NAMALWA (cell line): ENCODE measurements at places on chromosomes 5 and 9.

DNA sequence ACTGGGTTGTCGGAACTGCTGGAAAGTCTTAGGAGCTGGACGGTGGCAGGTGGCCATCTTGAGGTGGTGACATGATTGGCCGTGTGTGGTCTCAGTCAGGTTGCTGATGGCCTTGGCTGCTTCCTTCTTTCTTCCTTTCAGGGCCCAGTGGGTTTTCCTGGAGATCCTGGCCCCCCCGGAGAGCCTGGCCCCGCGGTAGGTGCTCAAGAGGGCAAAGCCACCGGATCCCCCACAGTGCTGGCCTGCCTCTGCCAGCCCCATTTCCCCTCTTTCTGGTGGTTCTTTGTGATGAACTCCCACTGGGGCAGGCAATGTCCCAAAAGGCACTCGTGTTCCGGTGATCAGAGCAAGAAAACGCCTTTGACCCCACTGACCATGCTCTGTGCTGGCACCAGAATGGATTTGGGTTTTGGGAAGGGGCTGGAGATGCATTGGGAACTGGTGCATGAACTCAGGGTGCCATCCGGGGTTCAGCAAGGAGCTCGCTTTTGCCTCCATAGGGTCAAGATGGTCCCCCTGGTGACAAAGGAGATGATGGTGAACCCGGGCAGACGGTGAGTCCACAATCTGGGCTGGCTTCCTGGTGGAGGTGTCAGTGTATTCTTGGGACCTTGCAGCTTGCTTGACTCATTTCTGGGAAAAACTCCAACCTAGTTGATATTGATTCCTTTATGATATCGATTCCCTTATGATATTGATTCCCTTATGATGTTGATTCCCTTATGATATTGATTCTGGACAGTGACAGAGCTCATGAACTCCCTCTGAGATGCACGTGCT is 65.0 kb upstream of the FCN2 start:
- DNase-seq: no peak

DNA sequence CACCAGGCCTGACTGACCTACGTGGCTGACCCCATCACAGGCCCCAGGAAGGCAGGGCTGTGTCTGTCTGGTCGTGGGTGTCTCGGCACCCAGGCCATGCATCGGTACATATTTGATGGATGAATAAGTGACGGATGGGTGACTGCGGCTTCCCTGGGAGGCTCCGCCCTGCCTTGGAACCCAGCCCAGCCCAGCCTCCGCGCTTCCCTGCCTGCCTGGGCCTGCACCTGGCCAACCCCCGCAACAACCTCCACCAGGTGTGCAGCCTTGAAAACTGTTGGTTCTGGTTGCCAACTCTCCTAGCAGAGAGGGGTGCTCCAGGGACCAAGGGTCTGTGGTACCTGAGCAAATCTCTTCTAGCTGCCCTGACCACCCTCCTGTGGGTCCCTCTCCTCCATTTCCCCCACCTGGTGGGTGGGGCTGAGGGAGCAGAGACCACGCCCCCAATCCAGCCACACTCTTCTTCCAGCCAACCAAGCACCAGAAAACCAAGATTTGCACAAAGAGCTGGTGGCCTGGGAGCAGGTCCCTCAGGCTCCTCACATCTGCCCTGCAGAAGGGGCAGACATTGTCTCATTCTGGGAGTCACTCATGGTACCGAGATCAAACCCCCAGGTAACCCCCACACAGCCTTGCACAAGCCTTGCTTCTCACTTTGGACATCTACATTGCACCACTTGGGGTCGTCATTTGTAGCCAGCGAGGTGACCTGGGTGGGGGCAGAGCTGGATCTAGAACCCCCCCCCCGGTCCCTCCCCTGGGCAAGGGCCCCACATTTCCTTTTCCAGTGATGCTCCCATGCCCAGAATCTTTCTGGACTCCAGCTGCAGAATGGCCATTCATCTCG is 100.6 kb upstream of the IER5L start:
- DNase-seq: peak; percentile 33

DNA sequence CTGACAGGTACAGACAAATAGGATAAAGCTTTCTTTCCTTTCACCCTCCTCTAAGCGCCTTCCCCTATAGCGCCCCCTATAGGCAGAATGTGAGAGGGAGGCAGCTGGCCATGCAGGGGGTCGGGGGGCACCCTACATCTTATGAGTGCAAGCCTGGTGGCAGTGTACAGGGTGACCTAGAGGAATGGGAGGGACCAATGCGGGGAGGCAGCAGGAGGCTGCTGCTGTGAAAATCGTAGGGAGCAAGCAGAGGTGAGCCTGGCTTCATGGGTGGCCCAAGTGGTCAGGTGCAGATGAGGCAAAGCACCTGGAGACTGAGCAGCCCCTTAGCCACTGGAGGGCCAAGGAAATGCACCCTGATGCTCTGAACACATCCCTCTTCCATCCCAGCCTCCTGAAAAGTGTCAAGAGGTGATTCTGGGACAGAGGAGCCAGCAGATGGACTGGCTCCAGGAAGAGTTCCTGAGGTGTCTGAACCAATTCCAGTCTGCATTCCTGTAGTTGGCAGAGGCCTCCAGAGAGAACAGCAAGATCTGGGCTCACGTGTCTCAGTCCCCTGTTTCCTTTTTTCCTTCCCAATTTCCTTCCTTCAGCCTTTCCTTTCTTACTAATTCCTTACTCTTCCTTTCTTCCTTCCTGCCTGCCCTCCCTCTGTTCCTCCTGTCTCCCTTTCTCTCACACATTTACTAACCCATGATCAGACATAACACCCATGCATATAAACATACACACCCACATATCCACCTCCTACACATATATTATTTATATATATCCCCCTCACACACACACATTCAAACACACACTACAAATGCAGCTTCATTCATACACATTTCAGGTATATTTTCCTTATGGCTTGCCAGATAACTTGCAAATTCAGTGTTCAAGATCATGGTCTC is 32.8 kb upstream of the GALNT10 start:
- peak; percentile 30 for DNase-seq

DNA sequence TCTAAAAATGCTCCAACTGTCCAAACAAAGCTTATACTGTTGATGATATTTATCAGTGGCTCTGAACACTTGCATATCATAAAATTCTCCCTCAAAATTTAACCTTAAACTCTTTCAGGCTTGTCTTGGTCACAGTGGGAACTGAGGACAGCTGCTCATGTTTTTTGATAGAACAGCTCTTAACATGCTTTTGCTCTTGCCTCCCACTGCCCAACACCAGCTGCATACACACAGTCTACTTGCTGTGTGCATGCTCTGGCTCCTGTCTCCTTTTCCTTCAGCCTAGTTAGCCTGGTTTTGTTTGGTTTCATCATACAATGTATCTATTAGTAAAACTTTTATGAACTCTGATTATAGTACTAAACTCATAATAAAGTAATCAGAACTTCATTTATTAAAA is 64.6 kb downstream of the GHR start:
- no peak for DNase-seq

- no peak for DNase-seq
Observed at GRCh38 chr5:66367814-66368541, 223.9 kb downstream of the SREK1 start.

DNA sequence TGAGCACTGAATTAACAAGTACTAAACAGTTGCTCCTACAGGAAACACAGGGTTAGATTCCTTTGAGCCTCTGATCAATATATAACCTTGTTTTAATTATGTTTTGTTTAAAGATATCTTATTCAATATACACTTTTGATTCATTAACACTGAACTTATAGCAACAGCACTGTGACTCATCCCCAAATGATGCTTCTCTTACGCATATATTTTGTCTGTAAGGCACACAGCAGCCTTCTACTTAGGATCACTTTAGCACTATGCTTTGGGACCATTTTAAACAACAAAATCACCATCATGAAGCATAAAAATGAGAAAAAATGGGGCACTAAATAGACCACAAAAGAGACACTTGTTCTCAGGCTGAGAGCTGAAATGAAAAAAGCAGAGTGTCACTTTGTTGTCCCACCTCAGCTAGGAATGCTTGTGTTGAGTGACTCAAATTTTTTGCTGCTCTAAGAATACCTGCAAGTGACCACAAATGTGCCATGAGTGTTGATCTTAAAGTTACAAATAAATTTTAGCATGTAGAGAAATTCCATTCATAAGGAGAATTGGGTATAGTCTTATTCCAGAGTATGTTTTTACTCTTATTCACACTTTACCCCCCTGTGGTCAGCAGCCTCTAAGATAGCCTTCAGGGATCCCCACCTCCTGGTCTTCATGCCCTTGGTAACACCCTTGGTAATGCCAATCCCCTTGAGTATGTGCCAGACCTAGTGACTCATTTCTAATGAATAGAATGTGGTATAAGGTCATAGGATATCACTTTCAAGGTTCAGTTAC is 252.7 kb upstream of the IL12B start:
- DNase-seq: no peak

GRCh38 chr9:69542942-69543704 is 129.0 kb downstream of the APBA1 start:
- no peak for DNase-seq

GRCh38 chr5:22835686-22836085 is 17.5 kb downstream of the CDH12 start:
- DNase-seq: no peak
